Right ventricle myocardium inferior (tissue), 1 donor: ENCODE measurements at places on chromosomes 11 and 22.

- no peak for DNase-seq
These were observed 188.3 kb downstream of the OPCML start for GRCh38 chr11:133343951-133344350.

GRCh38 chr11:129505266-129505665, 129.6 kb downstream of the BARX2 start:
- no peak for DNase-seq

- DNase-seq, result no peak
These were observed 4.8 kb downstream of the CLCF1 start for GRCh38 chr11:67368621-67369020.

GRCh38 chr11:7509966-7510365, 3.8 kb upstream of the PPFIBP2 start:
- DNase-seq, result no peak

GRCh38 chr22:49704345-49705215, 123.1 kb downstream of the BRD1 start:
- DNase-seq, result no peak

DNA sequence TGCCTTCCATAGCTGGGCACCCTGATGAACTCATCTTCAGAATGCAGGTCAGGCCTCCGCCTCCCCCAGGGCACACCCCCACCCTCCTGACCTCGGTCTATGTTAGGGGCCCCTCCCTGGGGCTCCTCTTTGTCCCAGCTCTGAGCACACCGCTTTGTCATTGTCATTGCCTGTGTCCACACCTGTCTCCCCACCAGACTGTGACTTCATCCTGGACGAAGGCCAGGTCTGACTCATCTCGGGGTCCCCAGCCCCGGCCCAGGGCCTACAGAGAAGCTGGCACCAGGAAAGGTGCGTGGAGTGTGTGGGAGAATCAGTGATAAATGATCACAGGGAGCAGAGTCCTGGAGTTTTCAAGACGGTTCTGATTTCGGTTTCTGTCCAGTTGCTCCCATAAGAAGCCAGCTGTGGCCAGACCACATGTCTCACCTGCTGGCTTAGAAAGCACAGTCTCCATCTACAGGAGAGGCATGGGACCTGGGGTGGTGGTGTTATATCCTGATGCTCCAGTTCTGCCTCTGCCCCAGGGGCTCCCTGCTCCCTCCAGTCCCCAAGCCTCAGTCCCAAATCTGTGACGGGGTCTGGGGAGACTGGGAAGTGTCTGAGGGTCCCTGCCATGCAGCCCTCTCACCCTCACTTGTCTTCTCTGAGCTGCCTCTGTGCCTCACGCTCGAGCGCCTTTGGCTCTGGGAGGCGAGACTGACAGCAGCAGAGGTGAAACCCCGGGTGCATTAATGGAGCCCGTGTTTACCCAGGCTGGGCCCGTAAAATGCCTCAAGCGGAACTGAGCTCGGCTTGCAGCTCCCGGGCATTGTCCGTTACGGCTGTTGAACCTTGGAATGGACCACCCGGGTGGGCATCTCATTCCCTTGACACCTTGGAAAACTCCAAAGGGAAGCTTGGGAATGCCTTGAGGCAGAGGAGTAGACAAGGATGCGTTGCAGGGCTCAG, 85.5 kb upstream of the WNT11 start:
- DNase-seq, result no peak

DNA sequence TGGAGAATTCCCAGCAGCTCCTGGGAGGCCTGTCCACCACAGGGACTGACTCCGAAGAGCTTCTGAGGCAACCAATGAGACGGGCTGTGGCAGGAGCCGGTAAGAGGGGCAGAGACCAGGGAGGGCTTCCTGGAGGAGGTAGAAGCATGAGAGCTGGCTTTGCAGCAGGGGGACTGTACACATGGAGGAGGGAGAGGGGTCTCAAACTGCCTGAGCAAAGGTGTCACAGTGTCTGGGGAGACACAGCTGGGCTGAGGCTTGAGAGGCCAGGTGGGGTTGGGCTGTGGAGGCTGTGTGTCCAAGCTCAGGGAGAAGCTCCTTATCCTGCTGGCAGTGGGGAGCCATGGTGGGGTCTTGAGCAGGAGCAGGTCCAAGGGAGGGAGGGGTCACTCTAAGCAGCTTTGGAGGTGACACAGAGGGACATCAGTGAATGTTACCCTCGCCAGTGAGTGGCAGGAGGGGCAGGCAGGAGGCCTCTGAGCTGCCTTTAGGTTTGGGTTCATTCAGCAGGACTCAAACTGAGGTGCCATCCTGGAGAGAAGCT, 4.6 kb upstream of the RHOD start:
- no peak for DNase-seq

GRCh38 chr22:17007852-17008731, at the start of gene GAB4:
Gene GAB4 (minus strand): TSS chr22:17008222. CDS start chr22:17008114, 108 bp downstream.
- no peak for DNase-seq

DNA sequence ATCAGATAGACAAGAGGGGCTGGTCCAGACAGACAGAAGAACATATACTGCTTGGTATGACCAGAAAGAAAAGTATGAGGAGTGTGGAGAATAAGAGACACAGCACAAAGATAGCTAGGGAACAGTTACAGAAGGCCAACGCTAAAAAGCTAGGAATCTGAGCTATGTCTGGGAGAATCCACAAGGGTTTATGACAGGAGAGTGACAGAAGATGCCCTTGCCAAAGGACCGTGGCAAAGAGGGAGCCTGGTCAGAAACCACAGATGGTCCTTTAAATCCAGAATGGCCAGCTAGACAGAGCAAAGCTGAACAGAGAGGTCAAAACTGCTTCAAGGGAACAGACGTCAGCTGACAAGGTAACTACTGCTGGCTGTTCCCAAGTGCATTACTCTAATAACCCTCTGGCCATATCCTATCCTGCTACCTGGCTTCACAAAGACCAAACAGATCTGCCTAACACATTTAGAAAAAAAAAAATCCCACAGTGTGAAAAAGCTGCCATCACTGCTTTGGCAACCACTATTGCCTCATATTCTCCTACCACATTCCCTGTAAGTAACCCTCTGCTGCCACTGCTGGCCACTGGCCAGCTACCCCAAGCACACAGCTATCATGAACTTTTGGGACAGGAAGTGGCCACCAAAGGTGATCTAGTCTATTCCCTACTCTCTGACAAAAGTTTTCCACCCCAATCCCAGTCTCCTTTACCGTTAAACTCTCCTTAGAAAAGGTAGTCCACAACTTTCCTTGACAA, 7.3 kb downstream of the SERGEF start:
- no peak for DNase-seq

GRCh38 chr11:112734207-112734606, 227.0 kb upstream of the NCAM1 start:
- DNase-seq, result no peak

DNA sequence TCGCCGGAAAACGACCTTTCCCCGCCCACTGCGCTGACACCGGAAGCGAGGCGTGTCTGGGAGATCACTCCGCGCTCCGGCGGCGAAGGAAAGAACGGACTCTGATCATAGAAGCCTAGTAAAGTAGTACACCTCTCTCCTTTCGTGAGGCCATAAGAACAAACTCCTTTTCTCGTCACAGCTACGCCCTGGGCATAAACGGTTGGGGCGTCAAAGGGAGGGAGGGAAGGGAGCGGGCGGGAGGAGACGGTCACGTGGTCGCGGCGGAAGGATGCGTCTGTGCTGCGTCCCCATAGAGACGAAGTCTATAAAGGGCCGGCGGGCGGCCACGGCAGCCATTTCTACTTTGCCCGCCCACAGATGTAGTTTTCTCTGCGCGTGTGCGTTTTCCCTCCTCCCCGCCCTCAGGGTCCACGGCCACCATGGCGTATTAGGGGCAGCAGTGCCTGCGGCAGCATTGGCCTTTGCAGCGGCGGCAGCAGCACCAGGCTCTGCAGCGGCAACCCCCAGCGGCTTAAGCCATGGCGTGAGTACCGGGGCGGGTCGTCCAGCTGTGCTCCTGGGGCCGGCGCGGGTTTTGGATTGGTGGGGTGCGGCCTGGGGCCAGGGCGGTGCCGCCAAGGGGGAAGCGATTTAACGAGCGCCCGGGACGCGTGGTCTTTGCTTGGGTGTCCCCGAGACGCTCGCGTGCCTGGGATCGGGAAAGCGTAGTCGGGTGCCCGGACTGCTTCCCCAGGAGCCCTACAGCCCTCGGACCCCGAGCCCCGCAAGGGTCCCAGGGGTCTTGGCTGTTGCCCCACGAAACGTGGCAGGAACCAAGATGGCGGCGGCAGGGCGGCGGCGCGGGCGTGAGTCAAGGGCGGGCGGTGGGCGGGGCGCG, at the start of gene ATF4:
TSS of gene ATF4 (plus strand) at position 337 of the 880 bp plus-strand sequence. CDS start 884 bp downstream, outside the sequence.
- peak; percentile 95 for DNase-seq

- no peak for DNase-seq
These were observed 30.0 kb downstream of the RASSF10 start for GRCh38 chr11:13039126-13039525.
